Activated CD8-positive, alpha-beta memory T cell treated with anti-CD3 and anti-CD28 coated beads, Interleukin-2, amount 50 U/mL, for 48 hours (primary cell): ENCODE measurements at places on chromosomes 11 and 22.

GRCh38 chr11:6609502-6610015, 2.5 kb downstream of the TAF10 start:
- DNase-seq, result peak; percentile 37

GRCh38 chr11:124899383-124900145, 1.9 kb upstream of the ROBO4 start:
- DNase-seq, result no peak

DNA sequence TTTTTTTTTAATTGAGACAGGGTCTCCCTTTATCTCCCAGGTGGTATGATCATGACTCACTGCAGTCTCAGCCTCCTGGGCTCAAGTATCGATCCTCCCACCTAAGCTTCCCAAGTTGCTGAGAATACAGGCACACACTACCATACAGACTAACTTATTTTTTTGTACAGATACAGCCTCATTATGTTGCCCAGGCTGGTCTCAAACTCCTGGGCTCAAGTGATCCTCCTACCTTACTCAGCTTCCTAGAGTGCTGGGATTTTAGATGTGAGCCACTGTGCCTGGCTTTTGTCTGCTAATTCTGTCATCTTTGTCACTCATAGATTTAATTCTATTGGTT, 43.5 kb downstream of the CBL start:
- no peak for DNase-seq

DNA sequence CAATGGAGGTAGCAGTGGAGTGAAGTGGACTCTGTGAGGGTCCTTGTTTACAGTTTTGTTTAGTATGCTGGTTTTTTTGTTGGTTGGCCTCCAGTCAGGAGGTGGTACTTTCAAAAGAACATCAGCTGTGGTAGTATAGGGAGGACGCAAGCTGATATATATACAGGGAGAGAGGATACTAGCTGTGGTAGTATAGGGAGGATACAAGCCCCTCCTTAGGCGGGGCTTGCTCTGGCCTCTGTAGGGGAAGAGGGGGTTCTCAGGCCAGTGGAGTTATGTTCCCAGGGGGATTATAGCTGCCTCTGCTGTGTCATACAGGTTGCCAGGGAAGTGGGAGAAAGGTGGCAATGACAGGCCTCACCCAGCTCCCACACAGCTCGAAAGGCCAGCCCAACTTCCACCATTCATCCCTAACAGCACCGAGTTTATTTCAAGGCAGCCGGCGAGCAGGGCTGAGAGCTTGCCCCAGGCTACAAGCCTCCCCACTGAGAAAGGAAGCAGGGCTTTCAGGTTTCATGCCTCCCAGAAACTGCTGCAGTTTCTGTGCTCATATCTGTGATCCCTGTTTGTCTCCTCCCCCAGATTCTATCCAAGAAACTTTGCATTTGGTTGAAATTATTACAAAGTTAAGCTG, 10.4 kb downstream of the OR52E6 start:
- no peak for DNase-seq

GRCh38 chr11:58526721-58527120, 18.8 kb upstream of the OR5B21 start:
- DNase-seq, result no peak
